Activated CD8-positive, alpha-beta memory T cell treated with anti-CD3 and anti-CD28 coated beads, Interleukin-2, amount 10 ng/mL, durations not matched to agents 7 days and 5 days (primary cell): ENCODE measurements at places on chromosomes 11 and 22. TPM values are rescaled to one million over a fixed set of nuclear protein-coding genes. Genes with fewer than 3 reads are reported as not detected.

DNA sequence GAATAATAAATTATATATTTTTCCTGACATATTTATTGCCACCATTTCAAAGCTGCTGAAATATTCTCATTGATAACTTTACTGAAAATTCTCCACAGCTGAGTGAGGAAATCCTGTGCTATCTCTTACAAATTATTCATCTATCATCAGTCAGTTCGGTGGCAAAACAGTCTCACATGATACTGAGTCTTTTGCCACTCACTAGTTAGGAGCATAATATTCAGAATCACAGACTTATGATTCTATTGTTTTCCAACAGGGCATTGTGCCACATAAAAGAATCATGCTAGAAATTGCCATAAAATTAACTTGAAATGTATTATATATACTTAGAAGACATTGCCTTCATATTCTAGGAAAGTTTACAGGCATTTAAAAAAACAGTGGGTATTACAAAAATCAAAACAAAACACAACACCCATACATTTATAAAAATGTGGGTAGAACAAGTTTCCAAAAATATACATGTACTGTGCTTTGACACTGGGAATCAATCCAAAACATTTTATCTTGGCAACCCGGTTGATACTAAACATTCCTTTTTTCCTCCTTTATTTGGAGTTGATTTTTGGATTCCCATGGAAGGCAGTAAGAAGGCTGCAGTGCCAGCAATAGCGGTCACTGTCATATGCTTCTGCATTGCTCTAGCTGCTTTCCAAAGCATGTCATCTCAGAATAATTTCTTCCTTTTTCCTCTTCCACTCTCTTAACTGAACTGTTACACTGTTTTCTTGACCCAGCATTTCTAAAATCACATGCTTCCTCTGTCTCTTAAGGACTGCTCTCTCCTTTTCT lies 42.5 kb downstream of the ATG16L2 start:
- no peak for DNase-seq

DNA sequence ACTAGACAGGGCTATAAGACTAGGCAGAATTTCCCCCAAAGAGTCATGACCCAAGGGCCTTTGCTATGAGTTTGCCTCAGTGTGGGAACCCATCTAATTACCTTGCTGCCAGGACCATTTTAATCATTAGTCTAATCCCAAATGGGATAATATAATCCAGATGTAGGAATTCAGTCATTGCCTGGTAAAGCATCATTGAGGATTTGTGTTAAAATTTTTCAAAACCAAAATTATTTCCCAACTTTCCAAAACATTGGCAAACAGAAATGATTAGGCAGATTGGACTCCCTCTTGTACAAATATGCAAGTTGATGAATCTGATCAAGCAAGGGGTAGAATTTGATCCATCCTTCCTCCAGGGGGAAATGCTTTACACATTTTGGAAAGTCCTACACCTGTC lies 16.2 kb upstream of the MMP13 start:
- DNase-seq, result no peak

GRCh38 chr11:108538022-108538424 lies 39.8 kb upstream of the POGLUT3 start:
- no peak for DNase-seq

The NLRP6 gene
- 6.9 TPM for total RNA-seq

DNA sequence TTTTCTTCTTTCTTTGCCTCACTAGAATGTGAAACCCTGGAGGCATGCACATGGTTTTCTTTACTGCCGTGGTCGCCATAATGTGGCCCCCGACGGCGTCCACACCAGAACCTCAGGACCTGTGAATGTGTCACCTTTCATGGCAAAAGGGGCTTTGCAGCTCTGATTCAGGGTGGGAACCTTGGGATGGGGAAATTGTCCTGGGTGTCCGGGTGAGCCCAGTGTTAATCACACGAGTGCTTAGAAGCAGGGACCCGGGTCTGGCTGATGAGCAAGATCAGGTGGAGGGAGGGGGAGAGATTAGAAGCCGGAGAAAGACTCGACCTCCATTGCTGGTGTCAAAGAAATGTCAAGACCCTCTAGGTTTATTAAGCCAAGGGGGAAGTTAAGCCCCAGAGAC lies 74.7 kb upstream of the SHISAL1 start:
- DNase-seq, result no peak

DNA sequence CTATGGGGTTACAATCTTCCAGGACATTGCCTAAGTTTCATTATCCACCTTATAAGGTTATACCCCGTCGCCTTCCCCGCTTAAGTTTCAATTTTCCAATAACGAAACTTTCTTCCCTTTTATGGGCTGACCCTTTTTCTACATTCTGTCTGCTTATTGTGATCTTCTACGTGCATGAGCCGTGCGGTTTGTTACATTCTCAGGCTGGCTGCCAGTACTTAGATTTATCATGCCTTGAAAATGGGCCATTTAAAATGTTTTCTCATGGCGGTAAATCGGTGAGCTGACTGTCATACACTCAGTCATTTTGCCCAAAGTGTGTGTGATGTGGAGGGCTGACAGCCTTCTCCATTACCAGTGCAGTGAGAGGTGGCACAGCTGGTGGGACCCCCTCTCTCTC lies 23.3 kb downstream of the DGCR6L start:
- DNase-seq, result no peak

GRCh38 chr22:29762263-29762662 lies 4.5 kb downstream of the ZMAT5 start:
- DNase-seq, result no peak

DNA sequence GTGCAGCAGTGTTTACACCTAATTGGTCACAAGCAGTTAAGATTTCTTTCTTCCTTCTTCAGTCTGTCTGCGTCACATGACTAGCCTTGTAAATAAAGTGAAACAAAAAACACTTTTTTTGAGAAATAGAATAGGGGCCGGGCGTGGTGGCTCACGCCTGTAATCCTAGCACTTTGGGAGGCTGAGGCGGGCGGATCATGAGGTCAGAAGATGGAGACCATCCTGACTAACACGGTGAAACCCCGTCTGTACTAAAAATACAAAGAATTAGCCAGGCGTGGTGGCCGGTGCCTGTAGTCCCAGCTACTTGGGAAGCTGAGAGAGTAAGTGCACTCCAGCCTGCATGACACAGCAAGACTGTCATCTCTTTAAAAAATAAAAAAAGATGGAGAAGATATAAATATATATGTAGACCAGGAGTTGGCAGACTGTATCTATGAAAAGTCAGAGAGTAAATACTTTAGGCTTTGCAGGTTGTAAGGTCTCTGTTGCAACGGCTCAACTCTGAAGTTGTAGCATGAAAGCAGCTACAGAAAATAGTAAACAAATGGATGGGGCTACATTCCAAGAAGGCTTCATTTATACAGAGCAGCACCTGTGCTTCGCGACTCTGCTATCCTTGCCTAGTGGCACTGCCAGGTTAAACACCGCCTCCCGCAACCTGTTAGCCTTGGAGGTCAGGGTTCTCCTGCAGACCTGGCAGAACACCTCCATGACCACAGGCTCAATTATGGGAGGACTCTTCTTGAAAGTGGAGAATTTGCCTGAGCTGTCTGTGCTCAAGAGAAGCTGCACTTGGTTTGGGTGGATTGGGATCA lies 55.9 kb downstream of the PPP6R2 start:
- no peak for DNase-seq

GRCh38 chr22:47123006-47123826 lies 360.8 kb downstream of the TBC1D22A start:
- DNase-seq, result no peak

The AQP11 gene
- total RNA-seq, result 0.82 TPM

DNA sequence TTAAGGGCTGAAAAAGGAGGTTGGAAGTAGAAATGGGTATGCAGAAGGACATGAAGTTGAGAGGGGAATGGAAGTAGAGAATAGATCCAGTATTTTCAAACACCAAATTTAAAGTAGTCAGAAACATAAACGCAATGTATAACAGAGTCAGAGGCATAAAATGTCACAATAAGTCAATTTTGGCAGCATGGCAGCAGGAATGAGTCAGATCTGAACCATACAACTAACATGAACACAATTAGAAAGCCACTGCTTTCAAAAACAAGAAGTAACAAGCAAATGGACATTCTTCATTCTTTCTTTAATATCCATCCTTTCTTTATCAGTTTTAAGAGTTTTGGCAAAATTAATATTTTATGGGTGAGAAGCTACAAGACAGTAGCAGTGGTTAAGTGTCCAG lies 2.5 kb downstream of the CHORDC1 start:
- DNase-seq, result no peak

DNA sequence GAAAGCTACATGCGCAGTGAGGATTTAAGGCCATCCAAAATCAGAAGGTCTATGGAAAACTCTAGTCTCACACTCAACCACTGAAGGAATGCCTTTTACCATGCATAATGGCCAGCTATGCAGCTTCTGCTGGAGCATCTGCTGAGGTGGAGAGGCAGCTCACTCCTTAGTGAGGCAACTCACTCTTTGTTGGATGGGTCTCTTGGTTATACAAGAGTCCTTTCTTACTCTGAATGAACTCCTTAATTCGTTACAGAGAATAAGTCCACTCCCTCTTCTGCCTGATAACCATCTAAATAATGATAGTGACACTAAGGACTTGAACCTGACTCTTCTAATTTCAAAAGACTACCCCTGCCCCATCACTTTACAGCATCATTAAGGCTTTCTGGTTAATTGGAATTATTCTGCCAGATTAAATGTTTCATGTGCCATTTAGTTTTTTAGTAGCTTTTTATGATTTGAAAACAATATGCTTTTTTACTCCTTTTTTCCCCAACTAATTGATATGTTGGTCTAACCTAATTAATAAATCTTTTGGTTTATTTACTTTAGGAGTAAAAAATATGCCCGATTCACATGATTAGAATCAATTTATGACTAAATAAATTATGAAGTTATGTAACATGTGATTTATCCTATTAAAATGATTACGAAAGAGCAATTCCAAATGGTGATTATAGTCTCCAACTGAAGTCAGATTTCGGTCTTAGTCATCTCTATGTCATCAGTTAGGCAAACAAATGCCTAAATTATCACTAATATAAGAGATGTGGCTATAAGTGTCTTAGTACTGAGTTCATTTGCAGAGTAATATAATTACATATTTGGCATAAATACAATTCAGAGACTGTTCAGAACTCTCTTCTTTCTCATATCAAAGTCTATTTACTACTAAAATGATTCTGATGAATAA lies 286.7 kb upstream of the CCDC90B start:
- no peak for DNase-seq

DNA sequence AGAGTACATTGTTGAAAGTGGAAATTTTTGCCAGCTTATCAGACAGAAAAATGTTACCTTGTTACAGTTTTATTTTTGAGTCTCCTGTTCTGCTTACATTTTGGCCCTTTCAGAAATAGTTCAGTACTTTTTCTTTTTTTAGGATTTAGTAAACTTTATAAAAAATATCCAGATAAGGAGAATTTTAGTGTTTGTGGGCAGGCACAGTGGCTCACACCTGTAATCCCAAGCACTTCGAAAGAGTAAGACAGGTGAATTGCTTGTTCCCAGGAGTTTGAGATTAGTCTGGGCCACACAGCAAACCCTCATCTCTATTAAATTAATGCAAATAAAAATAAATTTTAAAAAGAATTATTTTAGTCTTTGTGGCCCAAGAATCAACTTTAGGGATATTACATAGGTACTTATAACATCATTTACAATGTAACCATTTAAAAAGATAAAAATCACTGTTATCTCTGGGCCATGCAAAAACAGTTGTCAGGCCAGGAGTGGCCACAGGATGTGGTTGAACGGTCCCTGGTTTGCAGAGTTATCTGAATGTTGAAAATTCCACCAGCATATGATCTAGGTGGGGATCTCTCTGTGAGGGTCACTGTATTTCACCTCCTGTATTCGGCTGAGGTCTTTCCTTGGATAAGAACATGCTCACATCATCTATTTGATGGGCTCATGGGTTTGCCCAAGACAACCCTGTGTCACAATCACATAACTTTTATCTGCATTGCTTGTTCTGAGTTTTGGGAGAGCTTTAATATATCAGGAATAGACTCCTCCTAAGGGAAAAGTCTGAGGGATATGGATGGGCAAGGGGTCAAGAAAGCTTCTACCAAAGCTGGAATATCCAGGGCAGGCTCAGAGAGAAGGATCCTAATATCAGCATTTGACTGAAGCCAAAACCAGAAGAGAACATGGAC lies 91.5 kb downstream of the GGTLC2 start:
- no peak for DNase-seq

DNA sequence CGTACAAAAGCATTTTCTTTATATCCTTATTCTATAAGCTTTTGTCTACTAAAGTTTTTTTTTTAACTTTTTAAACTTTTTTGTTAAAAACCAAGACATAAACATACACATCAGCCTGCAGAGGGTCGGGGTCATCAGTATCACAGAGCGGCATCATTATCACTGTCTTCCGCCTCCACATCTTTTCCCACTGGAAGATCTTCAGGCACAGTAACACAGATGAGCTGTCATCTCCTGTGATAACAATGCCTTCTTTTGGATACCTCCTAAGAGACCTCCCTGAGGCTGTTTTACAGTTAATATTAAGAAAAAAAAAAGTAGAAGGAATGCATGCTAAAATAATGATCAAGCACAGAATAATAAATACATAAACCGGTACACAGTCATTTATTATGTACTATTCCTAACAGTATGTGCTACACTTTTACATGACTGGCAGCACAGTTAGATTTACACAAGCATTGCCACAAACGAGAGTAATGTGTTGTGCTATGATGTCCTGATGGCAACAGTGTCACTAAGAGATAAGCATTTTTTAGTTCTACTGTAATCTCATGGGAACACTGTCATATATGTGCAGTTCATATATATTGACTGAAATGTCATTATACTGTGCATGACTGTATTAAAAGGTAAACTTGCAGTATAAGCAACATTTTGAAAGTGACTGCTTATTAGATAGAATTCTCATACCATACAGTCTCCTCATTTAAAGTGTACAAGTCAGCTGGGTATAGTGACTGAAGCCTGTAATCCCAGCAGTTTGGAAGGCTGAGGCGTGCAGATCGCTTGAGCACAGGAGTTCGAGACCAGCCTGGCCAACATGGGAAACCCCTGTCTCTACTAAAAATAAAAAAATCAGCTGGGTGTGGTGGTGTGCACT lies 58.6 kb downstream of the KDM2A start:
- DNase-seq, result no peak

GRCh38 chr11:57324154-57324885 lies 432 bp downstream of the TNKS1BP1 start:
- DNase-seq, result no peak

DNA sequence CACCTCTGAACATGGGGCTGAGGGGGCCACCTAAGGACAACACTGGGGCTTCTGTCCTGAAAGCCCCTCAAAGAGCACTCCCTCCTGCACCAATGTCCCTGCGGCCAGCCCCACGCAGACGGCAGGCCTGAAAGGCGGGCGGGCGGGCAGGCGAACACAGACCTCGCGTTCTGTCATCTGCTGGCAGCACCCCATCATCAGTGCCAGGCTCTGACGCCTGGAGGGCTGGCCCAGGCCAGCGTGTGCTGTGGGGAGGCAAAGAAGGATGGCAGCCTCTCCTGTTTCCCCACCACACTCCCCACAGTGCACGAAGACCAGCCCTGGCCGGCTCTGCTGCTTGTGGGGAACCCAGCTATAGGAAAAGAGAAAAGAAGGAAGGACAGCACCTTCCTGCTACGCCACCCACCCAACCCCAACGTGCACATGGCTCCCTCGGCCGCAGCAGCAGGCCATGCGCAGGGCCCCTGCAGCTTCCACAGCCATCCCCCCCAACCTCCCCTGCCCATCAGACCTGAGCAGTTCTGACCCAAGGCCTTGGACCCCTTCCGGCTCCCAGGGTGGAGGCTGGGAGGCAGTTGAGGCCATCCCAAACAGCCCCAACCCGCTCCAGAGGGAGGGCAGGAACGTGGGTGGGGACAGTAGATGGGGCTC lies 3.5 kb downstream of the SBF1 start:
- no peak for DNase-seq
